ENCODE measurements at places on chromosomes 1 and 21.

- no peak for DNase-seq
These were observed 10.8 kb upstream of the SHISA4 start for GRCh38 chr1:201877877-201878401.

DNA sequence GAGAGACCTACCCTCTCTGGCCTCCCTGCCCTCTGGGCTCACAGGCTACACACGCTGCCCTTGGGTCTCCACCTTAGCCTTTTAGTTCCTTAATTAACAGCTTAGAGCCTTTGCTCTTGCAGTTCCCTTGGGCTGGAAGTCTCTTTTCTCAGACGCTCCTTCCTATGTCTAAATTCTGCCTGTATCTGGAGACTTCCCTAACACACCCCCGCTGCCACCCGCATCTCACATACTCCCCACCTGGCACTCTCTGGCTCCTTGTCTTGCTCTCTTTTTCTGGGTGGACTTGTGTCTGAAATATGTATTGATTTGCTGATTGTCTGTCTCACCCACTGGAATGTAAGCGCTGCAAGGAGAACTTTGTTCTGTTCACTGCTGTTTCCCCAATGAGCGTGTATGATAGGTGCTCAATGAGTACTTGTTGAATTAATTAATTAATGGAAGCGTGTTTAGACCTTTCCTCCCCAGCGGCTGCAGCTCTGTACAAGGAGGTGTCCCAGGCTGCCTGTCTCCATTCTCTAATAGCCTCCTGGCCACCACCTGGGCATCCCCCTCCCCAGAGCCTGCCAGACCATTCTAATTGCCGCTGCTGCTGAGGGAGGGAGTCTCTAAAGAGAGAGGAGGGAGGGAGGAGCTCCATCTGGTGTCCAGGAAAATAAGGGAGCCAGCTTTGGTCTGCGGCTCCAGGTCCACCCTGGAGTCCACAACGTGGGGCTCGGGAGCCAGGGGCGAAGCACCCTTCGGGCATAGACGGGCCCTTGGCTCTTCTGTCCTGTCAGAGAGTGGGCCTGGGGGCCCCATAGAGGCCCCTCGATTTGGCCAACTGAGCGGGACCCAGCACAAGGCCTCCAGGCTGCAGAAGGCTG lies 95.4 kb downstream of the RNF220 start:
- DNase-seq, result peak; percentile 87

- no peak for DNase-seq
These were observed 260.3 kb downstream of the SIPA1L2 start for GRCh38 chr1:232369451-232370296.

DNA sequence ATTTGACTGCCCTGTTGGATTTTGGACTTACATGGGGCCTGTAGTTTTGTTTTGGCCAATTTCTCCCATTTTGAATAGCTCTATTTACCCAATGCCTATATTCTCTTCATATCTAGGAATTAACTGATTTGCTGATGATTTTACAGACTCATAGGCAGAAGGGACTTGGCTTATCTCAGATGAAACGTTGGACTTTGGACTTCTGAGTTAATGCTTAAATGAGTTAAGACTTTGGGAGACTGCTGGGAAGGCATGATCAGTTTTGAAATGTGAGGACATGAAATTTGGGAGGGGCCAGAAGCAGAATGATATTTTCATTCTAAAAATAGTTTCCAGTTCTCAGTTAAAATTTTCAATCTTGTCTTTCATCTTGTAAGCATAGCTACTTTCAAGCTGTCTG lies 222.3 kb downstream of the COP1 start:
- DNase-seq, result no peak

GRCh38 chr1:34906756-34907155 lies 22.7 kb downstream of the DLGAP3 start:
- no peak for DNase-seq

GRCh38 chr21:45049714-45050344 lies 24.6 kb upstream of the ADARB1 start:
- DNase-seq, result no peak

DNA sequence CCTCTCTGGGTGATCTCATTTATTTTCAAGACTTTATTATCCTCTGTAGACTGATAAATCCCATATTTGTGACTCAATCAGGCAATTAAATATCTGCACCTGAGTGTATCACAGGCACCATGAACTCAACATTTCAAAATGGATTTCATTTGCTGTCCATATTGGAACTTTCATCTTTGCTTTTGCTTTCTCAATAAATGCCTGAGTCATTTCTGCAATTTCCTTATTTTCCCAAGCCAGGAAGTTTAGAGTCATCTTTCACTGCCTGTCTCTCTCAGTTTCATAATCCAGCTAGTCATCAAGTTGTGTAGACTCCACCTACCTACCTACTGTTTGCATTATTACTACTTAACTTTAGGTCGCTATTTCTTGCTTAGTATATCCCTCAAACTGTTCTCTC lies 540.9 kb downstream of the LMO4 start:
- DNase-seq, result no peak

- DNase-seq, result no peak
These were observed 4.1 kb downstream of the RIPK4 start for GRCh38 chr21:41762753-41763152.

GRCh38 chr1:59718989-59719360 lies 95.8 kb upstream of the HOOK1 start:
- DNase-seq, result no peak

DNA sequence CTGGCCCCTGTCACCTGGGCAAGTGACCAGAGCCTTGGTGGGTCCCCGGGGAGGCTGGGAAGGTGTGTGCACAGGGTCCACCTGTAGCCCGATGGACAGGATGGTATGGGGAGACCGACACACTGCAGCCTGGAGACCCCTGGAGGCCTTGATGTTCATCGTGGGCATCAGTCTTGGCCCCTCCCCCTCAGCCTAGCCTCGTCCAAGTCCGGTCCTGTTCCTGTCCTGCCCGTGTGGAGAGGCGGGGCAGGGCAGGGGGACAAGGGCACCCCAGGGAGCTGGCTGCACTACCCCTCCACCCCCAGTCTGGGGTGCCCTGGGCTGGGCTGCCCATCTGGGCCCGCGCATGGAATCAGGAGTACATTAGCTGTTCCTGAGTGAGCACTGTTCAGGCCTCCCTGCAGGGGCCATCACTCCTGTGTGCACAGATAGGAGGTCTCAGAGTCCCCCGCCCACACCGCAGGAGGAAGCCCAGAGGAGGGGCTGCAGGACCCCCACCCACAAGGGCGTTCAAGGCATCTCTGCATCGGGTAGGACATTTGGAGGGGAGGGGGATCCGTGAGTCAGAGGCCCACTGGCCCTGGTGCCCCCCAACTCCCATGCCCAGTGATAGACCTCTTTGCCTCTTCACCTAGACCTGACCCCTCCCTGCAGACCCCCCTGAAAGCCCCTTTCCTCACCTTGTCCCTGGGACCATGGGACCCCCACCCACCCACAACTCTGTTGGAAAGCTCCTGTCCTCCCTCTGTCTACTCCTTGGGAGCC lies 63.2 kb downstream of the WNT9A start:
- DNase-seq, result no peak

GRCh38 chr1:221089273-221089672 lies 210.0 kb downstream of the HLX start:
- DNase-seq, result no peak

DNA sequence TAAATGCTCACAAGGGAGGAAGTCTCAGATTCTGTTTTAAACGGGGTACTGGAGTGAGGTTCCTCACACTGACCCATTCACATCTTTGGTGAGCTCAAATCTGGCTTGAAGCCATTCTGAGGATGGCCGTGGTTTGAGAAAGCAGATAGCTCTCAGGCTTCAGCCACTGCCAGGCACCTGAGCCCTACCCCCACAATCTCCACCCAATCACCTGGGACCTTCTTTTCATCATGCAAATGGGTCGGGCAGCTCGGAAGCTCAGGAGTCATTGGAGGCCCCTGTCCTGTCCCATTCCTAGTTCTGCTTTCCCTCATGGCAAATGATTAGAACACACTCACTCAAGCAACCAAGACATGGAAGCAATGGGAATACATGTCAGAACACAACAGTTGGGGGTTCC lies 141.4 kb upstream of the ETS2 start:
- no peak for DNase-seq

- no peak for DNase-seq
These were observed 70.1 kb downstream of the FCRL5 start for GRCh38 chr1:157482174-157482573.

GRCh38 chr1:21189421-21189820 lies 12.7 kb upstream of the EIF4G3 start:
- DNase-seq, result no peak

- no peak for DNase-seq
These were observed 225.0 kb upstream of the RUNX1 start for GRCh38 chr21:35274090-35274489.

DNA sequence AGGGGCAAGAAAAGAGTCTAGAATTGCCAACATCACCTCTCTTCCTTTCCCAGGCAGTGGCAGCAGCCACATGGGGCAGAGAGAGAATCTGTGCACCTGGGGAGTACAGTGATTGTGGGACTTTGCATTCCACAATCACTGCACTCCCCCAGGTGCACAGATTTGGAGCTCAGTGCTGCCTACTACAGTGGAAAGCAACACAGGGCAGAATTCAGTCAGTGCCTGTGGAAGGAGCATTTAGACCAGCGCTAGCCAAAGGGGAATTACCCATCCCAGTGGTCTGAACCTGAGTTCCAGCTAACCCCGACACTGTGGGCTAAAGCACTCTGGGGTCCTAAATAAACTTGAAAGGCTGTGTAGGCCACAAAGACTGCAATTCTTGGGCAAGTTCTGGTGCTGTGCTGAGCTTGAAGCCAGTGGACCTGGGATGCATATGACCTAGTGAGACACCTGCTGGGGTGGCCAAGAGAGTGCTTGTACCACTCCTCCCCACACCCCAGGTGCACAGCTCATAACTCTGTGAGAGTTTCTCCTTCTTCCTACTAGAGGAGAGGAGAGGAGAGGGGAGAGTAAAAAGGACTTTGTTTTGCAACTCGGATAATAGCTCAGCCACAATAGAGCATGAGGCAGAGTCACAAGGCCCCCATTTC lies 50.3 kb downstream of the NUP210L start:
- no peak for DNase-seq

DNA sequence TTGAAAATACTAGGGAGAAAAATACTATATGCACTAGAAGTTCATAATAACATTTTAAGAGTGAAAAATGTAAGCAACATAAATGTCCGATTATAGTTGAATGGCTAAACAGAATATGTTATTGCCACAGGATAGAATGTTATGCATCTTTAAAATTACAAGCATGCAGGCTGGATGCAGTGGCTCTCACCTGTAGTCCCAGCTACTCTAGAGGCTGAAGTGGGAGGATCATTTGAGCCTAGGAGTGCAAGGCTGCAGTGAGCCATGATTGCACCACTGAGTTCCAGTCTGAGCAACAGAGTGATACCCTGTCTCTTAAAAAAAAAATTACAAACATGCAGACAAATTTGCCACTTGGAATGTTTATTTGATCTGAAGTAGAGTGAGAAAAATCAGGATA lies 3.0 kb upstream of the BATF3 start:
- DNase-seq, result no peak

DNA sequence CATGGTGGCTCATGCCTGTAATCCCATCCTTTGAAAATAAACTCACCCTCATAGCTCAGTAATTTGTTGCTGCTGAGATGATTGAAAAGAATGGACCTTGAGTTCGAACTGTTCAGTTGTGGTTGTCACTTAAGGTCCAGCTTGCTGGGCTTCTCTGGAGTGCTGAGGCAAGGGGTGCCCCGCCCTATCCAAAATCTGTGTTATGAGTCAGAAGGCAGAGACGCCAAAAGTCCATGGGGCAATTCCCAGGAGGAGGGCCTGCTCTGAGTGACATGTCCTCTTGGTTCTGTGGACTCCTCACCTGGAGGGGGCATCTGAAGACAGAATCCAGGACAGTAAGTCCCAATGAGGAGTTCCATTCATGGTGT lies 64.8 kb downstream of the MYOM3 start:
- DNase-seq, result no peak

DNA sequence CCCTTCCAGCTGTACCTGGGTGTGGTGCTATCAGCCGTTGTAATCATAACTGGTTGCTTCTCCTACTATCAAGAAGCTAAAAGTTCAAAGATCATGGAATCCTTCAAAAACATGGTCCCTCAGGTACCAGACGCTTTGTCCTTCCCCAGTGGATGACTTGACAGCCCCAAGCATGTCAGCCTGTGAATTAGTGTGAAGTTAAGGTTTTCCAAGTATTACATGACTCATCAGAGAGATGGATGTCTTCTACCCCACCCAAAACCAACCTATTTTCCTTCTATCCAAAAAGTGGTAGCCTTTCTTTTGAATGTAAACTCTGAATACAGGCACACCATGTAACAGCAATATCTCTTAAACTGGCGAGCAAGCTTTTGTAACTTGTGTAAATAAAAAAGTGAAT lies 15.1 kb downstream of the ATP1A1 start:
- no peak for DNase-seq

DNA sequence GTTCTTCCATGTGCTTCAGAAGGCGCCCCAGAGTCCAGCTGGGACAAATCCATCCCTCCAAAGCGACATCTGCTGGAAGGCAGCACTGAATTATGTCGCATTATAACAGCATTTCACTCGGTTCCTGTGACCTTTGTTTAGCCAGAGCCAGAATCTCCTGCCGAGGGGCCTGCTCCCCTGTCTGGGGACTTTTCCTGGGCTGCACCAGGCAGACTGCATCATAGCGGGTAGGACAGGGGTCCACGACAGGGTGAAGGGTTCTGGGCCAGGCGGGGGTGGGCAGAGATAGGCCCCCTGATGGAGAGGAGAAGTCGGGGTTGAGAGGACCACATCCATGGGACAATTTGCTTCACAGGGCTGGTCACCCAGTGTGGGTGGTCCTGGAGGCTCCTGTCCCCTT lies 276.9 kb downstream of the MATN1 start:
- no peak for DNase-seq

DNA sequence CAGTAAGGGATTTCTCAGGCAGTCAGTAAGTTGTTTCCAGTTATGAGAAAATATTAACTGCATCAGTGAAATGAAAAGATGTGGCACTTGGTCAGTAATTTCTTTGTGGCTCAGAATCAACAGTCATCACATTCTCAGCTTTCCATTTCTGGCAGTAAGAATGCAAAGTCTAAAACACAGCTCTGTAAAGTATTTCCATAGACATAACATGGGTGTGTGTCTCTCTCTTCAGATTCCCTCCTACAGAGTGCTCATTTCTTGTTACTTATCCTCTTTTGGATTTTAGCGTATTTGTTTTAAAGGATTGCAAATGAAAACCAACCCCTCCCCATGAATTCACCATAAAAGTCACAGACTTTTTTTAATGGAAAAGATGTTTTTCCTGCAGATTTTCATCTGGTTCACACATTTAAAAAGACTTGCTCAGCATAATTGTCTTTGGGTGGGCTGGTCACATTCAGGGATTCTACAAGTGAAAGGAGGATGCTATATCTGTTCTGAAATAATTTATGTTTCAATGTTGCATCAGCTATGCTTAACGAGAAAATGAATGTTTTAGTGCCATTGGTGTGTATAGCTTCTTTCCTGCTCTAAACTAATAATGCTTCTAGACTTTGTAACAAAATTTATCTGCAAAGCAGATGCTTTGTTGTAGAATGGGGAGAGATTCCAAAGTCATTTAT lies 34.6 kb upstream of the CD55 start:
- no peak for DNase-seq

GRCh38 chr1:172321451-172321850 lies 99.0 kb upstream of the C1orf105 start:
- no peak for DNase-seq

Data from hippocampal formation (tissue), 2 donors.